ENCODE measurements at places on chromosomes 5 and 9. TPM values are rescaled to one million over a fixed set of nuclear protein-coding genes. Genes with fewer than 3 reads are reported as not detected.
A peak's percentile ranks its signal among the peaks of the same experiment; 100 is the strongest.

The XRCC4 gene
- 5.9 TPM for total RNA-seq

The CDH9 gene
- not detected for total RNA-seq

DNA sequence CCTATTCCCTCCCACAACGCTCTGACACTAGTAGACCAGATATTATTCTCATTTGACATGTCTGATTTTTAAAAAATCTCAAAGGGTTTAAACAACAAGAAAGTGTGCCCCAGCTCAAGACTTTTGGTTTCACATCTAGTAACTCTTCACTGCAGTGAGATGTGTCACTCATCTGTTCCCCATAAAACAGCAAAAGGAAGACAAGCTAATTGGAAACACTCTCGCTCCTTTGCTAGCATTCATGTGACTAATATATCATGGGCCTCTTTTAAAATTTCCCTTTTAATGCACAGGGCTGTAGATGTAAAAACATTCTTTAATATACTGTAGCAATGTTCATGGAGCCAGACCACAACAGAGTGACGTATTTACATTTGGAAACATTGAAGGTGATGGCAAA lies 372.6 kb downstream of the ZNF608 start:
- H3K27me3 ChIP-seq: no peaks in the 10 kb centered on the region
- no peak overlapping the region for H3K27ac ChIP-seq
- no peak overlapping the region for H3K4me3 ChIP-seq
- no peaks in the 10 kb centered on the region for H3K4me1 ChIP-seq

DNA sequence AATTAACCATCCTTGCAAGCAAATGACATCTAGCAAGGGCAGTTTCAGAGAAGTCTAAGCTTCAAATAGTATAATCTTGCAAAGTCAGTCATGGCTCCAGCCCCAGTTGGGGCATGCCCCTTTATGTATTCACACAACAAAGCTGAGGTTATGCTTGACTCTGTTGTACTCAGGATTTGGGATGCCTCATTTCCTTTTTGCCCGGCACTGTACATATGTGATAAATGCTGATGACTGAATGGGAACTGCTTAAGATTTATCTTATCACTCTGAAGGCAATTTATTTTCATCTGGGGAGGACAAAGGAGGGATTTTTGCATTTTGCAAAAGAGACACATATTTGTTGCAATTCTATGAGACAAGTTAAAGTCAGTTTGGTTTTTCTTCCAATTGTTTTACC lies 219.2 kb downstream of the TRPM3 start:
- H3K27ac ChIP-seq: no peak overlapping the region
- H3K27me3 ChIP-seq: no peaks in the 10 kb centered on the region
- DNase-seq: no peak

The NDFIP1 gene
- 68.1 TPM for total RNA-seq

GRCh38 chr9:2125906-2126305 lies 110.8 kb downstream of the SMARCA2 start:
- peak overlapping the region; percentile 76 for H3K27ac ChIP-seq
- H3K27me3 ChIP-seq: no peaks in the 10 kb centered on the region
- peaks cover 39% of the 10 kb centered on the region for H3K4me1 ChIP-seq
- H3K36me3 ChIP-seq: peaks cover 27% of the 10 kb centered on the region
- no peak for DNase-seq

DNA sequence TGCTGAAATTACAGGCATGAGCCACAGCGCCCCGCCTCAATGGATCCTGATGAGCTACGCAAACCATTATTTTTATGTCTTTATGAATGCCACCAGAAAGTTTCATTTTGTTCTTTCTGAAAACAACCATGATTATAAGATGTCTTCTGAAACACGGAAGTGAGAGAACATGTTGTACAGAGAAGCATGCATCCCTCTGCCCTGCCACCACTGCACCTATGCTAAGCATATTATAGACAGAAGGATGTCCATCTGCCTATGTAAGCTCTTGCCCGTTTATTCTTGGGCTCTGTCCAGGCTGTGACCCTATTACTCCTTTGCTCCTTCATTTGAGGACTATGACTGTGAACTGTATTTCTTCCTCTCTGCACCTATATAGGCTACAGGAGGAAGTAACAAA lies 74.3 kb downstream of the GRAMD2B start:
- H3K4me3 ChIP-seq: no peak overlapping the region
- H3K4me1 ChIP-seq: no peaks in the 10 kb centered on the region
- H3K27ac ChIP-seq: no peak overlapping the region
- H3K27me3 ChIP-seq: no peaks in the 10 kb centered on the region
- DNase-seq: no peak
- H3K36me3 ChIP-seq: peaks cover 9% of the 10 kb centered on the region

The ZDHHC11B gene
- total RNA-seq: 8.0 TPM

The MAMDC4 gene
- total RNA-seq: 12.9 TPM

- no peak for DNase-seq
- no peak overlapping the region for H3K27ac ChIP-seq
- H3K27me3 ChIP-seq: no peaks in the 10 kb centered on the region
- no peaks in the 10 kb centered on the region for H3K4me1 ChIP-seq
Observed at GRCh38 chr5:117776977-117777376, 1202.4 kb upstream of the SEMA6A start.

The IL5 gene
- not detected for total RNA-seq

- H3K4me1 ChIP-seq: peaks cover 34% of the 10 kb centered on the region
- peaks cover 100% of the 10 kb centered on the region for H3K36me3 ChIP-seq
- H3K27ac ChIP-seq: peak overlapping the region; percentile 58
- DNase-seq: peak; percentile 83
Observed at GRCh38 chr5:134568761-134569695, 43.6 kb downstream of the JADE2 start.

The TEK gene
- total RNA-seq: 65.6 TPM

The FGF10 gene
- total RNA-seq: 2.7 TPM

The TAF11L2 gene
- not detected for total RNA-seq

GRCh38 chr9:120465685-120466407 lies 114.1 kb downstream of the CDK5RAP2 start:
- peaks cover 43% of the 10 kb centered on the region for H3K36me3 ChIP-seq
- H3K27ac ChIP-seq: no peak overlapping the region

- no peak overlapping the region for H3K4me3 ChIP-seq
- H3K36me3 ChIP-seq: no peaks in the 10 kb centered on the region
- no peak overlapping the region for H3K27ac ChIP-seq
- H3K27me3 ChIP-seq: no peaks in the 10 kb centered on the region
- DNase-seq: no peak
Observed at GRCh38 chr9:70013598-70014196, 30.0 kb upstream of the MAMDC2 start.

The SHROOM1 gene
- total RNA-seq: 24.2 TPM

GRCh38 chr9:35490155-35490909 lies 421 bp downstream of the RUSC2 start:
- H3K36me3 ChIP-seq: no peaks in the 10 kb centered on the region
- peaks cover 12% of the 10 kb centered on the region for H3K4me1 ChIP-seq
- peak overlapping the region; percentile 84 for H3K4me3 ChIP-seq
- no peak for DNase-seq
- peak overlapping the region; percentile 89 for H3K27ac ChIP-seq

- peak overlapping the region; percentile 88 for H3K4me3 ChIP-seq
- DNase-seq: no peak
- H3K27me3 ChIP-seq: no peaks in the 10 kb centered on the region
- H3K4me1 ChIP-seq: peaks cover 26% of the 10 kb centered on the region
- peak overlapping the region; percentile 84 for H3K27ac ChIP-seq
Observed at GRCh38 chr9:125750627-125751011, 3.4 kb downstream of the PBX3 start.

- no peak overlapping the region for H3K4me3 ChIP-seq
- no peak for DNase-seq
- H3K4me1 ChIP-seq: no peaks in the 10 kb centered on the region
Observed at GRCh38 chr5:133252133-133252480, 200.3 kb downstream of the HSPA4 start.

GRCh38 chr5:53161876-53162275 lies 52.3 kb upstream of the MOCS2 start:
- H3K4me3 ChIP-seq: no peak overlapping the region
- no peak overlapping the region for H3K27ac ChIP-seq
- H3K36me3 ChIP-seq: no peaks in the 10 kb centered on the region
- DNase-seq: no peak
- peaks cover 7% of the 10 kb centered on the region for H3K4me1 ChIP-seq

- H3K4me1 ChIP-seq: no peaks in the 10 kb centered on the region
- no peak overlapping the region for H3K27ac ChIP-seq
- no peaks in the 10 kb centered on the region for H3K27me3 ChIP-seq
- no peak for DNase-seq
- H3K36me3 ChIP-seq: no peaks in the 10 kb centered on the region
Observed at GRCh38 chr5:169013846-169014245, 287.1 kb downstream of the SLIT3 start.

DNA sequence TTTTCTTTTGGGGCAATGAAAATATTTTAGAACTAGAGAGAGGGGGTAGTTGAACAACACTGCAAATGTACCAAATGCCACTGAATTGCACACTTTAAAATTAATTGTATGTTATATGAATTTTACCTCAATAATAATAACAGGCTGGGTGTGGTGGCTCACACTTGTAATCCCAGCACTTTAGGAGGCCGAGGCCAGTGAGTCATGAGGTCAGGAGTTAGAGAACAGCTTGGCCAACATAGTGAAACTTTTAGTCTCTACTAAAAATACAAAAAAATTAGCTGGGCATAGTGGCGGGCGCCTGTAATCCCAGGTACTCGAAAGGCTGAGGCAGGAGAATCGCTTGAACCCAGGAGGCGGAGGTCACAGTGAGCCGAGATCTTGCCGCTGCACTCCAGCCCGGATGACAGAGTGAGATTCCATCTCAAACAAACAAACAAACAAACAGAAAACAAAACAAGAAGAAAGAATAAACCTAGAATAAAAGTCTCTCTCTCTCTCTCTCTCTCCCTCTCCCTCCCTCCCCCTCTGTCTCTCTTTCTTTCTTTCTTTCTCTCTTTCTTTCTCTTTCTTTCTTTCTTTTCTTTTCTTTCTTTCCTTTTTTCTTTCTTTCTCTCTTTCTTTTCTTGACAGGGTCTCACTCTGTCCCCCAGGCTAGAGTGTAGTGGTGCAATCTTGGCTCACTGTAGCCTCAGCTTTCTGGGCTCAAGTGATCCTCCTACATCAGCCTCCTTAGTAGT lies 91.1 kb downstream of the BASP1 start:
- no peak for DNase-seq
- H3K27me3 ChIP-seq: no peaks in the 10 kb centered on the region
- no peak overlapping the region for H3K4me3 ChIP-seq
- H3K27ac ChIP-seq: no peak overlapping the region

The PHF24 gene
- total RNA-seq: 0.23 TPM
